ENCODE measurements at places on chromosomes 16 and 17.
A peak's percentile ranks its signal among the peaks of the same experiment; 100 is the strongest.

DNA sequence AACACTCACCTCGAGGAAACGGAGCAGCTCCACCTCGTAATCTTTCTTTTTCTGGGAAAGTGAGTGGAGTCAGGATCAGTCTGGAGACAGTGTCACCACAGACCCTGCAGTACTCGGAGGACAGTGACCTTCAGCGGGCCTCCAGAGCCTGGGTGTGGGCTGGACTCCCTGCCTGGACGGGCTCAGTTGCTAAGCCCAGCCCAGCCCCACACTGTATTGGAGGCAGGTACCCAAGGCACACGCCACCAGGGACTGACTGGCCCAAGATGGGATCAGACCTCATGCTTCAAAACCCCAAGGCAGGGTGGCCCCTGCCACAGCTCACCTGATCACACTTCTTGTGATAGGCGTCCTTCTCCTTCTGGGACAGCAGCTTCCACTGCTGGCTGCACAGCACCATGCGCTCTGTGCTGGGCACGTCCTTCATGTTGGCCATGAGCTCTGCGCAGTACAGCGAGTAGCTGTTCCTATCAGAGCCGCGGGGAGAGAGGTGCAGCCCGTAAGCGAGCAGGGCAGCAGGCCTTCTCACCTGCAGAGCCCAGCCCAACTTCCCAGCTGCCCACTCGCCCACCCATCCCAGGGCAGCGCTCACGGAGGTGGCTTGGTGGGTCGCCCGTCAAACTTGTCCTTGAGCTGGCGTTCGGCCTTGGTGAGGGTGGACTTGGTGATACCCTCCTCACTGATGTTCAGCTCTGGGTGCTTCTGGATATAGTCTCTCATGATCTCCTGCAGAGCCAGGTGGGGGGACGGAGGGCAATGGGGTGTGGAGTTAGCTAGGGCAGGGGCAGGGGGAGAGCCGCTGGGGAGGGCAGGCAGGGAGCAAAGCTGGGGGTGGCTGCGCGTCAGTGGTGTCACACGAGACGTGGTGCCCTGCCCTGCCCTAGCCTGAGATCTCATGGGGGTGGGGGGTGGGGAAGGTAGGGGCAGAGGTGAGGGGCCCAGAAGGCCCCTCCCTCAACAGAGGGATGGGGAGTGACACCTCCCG lies 7.9 kb downstream of the UBTF start:
- DNase-seq = no peak

GRCh38 chr17:43853546-43853945 lies 6.6 kb downstream of the CD300LG start:
- no peak for DNase-seq

DNA sequence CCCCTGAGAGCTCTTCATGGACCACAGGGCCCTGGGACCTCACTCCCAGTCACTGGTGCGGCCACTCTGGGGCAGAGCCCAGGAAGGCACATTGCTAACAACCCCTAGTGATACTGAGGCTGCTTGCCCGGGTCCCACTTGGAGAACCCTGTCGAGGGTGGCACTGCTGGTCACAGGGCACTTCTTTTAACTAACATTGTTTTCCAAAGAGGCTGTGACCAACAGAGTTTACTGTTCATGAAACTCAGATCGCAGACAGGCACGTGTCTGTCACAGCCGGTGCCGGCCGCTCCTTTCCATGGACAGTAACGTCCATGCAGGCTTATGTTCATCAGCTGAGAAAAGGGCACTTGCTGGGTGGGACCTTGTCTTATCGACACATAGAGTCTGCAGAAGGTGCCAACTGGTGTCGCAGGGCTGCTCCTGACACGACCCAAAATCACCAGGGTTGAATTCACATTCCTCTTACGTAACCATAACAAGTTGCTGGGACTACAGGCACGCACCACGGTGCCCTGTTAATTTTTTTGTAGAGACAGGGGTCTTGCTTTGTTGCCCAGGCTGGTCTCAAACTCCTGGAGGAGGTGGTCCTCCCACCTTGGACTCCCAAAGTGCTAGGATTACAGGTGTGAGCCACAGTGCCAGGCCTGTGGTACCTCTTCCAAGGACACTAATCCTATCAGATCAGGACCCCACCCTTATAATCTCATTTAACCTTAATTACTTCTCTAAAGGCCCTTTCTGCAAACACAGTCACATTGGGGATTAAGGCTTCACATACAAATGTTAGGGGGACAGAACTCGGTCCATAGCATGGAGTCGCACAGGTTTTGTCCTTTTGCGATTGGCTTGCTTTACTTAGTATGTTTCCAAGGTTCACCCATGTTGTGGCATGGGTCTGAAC lies 1.2 kb upstream of the ZC3H18 start:
- no peak for DNase-seq

DNA sequence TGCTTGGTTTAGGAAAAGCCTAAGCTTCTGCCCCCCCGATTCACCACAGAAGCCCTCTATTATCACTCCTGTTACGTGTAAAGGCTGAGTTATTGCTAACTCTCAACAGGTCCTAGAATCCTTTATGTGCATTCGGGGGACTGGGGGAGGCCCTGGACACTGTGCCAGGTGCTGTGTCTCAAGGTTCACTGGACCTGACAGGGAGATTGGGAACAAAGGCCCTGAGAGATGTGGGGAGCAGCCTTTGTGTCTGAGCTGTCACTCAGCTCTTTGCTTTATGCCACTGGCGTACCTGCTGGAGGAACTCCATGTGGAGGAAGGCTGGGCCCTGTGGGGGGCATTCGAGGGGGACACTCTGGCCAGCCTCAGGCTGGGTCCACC lies 65.9 kb downstream of the METRNL start:
- DNase-seq = no peak

- no peak for DNase-seq
These were observed 448.6 kb downstream of the CA10 start for GRCh38 chr17:51709694-51710633.

GRCh38 chr17:66085221-66085620 lies 106.7 kb downstream of the CEP112 start:
- DNase-seq = no peak

DNA sequence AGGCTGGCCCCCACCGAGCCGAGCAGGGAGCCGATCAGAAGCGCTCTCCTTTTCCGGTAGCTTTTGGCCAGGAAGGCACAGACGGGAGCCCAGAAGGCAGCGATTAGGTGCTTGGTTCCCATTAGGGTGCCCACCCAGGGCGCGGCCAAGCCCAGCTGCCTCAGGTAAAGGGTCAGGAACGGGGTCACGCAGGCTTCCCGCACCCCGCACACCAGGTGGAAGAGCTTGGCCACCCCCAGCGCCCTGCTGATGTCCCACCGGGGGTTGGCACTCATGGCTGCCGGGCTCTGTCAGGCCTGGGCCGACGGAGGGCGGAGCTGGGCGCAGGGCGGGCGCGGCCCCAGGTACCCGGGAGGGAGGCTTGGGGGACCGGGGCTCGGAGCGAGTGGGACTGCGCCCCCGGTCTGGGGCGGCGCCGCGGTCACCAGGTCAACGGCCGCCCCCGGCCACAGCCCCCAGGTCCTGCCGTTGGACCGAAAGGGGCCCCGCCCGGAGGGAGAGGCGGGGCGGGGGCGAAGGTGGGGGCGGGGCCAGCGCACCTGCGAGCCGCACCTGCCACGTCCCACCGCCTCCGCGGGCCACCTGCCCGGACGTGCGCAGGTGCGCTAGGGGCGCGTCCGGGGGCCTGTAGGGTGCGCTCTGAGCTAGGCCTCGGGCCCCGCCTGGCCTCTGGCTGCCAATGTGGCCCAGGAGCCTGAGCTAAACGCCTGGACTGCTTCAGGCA lies at the start of gene MFSD6L:
MFSD6L (minus strand) TSS at position 520 of the 724 bp plus-strand sequence; CDS start at position 275, 245 bp downstream.
- no peak for DNase-seq

- DNase-seq = no peak
These were observed 80.7 kb downstream of the HELZ start for GRCh38 chr17:67164302-67164701.

DNA sequence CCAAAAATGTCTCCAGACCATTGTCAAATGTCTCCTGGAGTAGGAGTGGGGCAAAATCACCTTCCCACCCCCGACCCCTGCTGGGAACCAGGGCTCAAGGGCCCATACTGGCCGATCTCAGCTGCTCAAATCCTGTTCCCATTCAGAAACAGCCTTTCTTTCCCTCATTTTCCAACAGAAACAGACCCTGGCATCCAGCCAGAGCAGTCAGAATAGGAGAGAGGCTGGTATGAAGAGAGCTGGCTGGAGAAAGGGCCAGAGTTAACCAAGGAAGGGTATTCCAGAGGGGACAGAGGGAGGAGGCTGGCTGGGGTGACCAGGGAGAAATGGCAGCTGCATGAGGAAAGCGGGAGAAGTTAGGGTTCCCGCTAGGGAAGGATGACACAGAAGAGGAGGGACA lies 199.1 kb downstream of the XYLT1 start:
- no peak for DNase-seq

GRCh38 chr16:50528820-50529219 lies 19.4 kb upstream of the NKD1 start:
- no peak for DNase-seq

- no peak for DNase-seq
These were observed 34.5 kb upstream of the GPRC5B start for GRCh38 chr16:19919142-19919541.

DNA sequence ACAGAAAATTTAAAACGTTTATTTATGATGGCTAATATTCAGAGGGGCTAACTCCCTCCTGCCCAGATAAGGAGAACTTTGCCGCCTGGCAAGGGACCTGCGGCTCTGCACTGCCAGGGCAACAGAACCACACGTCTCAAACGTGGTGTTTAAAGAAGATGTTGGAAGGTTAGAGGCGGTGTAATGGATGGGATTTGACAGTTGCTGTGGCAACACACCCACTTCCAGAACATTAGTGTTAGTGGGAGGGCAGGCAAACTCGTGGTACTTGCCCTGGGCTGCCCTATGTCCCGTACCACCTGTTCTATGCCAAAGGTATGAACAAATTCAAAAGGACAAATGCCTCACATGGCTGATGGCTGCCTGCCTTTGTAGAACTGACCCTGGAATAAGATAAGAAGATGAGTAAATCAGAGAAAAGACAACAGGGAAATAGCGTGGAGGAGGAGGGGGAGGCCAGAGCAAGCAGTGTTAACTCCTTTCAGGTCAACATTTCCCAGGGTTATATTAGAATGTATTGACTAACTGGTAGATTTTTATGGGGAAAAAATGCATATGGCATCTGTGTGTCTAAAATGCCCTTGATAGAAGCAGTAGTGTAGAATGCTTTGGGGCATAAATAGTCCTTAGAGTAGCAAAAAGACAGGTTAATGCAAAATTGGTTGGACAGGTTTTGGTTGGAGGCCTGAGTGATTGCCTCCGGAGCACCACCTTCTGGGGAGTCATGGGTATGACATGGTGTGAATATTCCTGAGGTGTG lies 30.8 kb downstream of the HLF start:
- peak; percentile 19 for DNase-seq

DNA sequence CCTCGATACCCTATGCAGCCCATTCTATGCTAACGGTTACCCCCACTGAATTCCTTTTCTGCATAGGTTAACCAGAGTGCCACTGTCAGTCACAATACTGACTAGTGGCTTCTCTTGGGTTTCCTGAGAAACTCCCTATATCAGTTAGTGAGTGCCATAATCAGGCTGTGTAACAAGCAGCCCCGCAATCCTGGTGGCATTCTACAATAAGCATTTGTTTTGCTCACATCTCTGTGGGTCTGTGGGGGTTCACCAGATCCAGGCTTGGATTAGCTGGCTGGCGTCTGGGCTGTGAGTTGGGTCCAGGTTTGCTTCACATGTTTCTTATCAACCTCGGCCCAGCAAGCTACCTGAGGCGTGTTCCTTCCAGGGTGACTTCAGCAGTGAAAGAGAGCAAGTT lies 42.4 kb downstream of the TMEM235 start:
- DNase-seq = no peak
